ENCODE measurements at places on chromosomes 7 and 10. TPM values are rescaled to one million over a fixed set of nuclear protein-coding genes. Genes with fewer than 3 reads are reported as not detected.
A peak's percentile ranks its signal among the peaks of the same experiment; 100 is the strongest.

DNA sequence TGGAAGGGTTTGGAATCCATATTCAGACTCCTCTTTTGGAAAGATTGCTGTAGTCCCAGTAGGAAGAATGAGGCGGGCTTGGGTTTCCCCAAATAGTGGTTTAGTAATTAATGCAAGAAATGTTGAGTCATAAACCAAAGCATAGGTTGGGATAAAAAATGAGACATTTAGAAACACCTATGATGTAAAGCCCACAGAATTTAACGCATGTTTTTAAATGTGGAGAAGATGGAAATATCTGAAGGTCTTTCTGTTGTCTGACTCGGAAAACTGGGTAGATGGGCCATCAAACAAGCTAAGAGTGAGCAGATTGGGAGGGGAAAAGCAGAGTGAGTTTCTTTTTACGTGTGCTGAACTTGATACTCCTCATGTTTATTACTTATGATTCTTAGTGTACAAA lies 62.2 kb downstream of the LANCL2 start:
- DNase-seq, result no peak

GRCh38 chr10:131781791-131782190 lies 119.0 kb upstream of the PPP2R2D start:
- no peak for DNase-seq

DNA sequence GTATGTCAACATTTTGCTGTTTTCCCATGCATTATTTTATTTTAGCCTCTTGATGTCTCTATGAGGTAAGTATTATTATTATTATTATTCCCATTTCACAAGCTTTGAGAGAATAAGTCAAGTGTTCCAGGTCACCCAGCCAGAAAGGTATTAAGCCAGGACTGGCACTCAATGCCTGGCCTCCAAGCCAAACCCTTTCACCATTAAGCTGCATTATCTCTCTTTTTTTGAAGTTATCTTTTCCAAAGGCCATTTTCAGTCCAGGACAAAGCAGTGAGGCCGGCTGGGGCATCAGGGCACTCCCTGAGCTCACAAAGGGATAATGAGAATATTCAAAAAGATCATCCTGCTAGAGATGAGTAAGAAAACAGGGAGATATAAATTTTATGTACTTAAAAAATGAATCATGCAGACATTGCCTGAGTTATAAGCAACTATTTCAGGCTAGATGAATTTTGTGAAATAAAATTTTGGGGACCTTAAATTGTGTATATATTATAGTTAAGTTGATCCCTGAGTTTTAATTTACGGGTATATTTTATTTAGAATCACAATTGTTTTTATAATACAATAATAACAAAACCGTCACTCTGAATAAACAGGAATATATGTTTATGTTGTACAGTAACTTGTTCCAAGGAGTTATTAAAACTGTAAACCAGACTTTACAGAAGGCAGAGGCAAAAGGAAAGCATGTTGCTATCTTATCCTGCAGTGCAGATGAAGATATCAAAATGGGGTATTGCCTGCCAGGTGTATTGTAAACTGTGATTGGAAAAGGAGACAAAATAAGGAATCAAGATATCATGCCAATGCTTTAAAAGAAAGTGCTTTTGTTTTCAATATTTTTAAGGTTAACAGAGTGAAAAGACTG lies 51.3 kb upstream of the CAV2 start:
- no peak for DNase-seq

DNA sequence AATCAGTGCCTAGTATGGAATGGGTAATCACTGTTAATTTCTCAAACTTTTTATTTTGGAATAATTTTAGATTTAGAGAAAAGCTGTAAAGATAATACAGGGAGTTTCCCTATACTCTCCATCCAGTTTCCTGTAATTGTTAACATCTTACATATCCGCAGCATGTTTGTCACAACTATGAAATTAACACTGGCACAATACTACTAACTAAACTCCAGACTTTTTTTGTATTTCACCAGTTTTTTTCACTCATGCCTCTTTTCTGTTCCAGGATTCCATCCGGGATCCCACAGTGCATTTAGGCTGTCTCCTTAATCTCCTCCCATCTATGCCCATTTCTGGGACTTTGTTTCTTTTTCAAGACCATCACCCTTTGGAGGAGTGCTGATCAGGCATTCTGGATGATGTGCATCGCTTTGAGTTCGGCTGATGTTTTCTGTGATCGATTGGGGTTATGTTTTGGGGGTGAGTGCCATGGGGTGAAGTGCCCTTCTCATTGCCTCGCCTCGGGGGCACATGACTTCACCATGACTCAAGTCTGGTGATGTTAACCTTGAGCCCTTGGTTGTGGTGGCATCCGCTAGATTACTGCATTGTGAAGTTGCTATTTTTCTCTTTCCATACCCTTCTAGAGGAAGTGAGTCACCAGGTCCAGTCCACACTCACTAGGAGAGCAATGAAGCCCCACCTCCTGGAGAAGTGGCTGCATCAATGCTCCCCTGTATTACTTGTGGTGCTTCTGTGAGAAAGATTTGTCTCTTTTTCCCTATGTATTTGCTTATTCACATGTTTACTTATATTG lies 43.9 kb upstream of the GRB10 start:
- DNase-seq, result no peak

DNA sequence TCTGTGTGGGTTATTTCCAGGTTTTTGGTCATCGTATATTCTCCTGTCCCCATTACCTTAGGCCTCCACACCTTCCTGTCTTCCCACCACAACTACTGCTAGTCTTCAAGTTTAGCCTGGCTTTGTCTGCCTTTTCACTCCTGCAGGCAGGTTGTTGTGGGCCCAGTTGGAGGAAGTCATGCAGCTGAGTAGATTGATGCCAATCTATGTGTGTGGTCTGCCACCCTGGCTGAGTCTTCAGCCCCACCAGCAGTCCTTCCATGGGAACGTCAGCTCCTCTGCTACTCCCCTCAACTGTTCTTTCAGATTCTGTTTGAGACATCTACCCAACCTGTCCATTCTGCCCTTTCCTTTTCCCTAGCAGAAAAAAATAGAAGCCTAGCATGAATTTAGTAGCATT lies 6.3 kb downstream of the RINT1 start:
- no peak for DNase-seq

GRCh38 chr10:3532644-3533043 lies 252.4 kb downstream of the KLF6 start:
- no peak for DNase-seq

GRCh38 chr10:102779680-102780526 lies 36.2 kb downstream of the WBP1L start:
- no peak for DNase-seq

- DNase-seq, result no peak
Measured at GRCh38 chr7:92260248-92260781, 14.5 kb downstream of the ANKIB1 start.

DNA sequence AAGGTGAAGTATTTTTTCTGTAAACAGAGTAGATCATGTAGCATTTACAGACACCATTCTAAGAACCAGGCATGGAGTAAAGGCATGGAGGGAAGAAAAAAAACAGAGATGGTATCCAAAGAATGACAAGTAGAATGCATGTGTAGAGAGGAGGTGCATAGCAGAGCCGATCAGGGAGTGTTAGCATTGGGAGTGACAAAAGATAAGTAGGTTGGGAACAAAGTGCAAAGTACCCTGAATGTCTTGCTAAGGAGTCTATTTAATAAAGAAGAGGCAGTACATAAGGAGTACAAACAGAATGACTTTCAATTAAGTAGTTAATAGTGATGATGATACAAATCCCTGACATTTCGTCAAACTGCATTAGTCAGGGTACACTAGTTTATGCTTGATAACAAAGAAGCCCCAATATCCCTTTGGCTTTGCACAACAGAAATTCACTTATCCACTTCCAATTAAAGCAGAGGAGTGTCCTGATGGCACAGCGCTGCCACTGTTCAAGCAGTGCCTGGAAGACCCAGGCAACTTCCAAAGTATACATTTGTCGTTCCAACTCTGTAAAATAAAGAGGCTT lies 371.5 kb downstream of the TNS3 start:
- no peak for DNase-seq

- DNase-seq, result no peak
Measured at GRCh38 chr10:14291296-14291695, 39.4 kb downstream of the FRMD4A start.

DNA sequence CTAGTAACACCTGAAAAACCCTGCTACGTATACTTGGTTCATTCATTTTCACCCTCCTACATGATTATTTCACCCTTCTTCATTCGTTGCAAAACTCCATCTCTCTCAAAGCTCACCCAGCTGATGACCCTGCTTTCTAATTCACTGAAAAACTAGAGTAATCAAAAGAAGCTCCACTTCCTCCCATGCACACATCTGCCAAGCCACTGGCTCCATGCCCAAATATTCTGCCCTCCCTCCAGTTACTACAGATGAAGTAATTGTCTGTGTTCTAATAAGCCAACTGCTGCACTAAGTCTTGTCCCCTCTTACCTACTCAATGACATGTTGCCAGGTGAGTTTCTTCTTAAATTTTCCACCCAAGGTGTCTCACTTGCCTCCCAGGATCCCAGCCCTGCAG lies 96.9 kb upstream of the CCDC71L start:
- DNase-seq, result no peak

DNA sequence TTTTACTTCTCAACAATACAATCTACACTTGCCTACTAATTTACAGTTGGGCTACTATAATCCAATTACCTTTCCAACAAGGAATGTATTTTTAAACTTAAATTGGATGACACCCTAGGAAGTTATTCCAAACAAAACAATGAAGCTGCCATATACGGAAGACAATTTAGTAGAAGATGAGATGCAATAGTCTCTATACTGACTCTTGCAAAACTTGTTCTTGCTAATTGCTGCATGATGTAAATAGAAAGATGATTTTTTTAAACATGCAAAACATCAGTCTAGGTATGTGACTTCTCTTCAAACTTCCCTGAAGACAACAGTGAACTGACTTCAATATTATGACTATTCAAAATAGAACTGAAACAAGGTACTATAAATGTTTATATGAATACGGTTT lies 17.6 kb downstream of the NT5C3A start:
- peak; percentile 69 for DNase-seq

- DNase-seq, result no peak
Measured at GRCh38 chr7:17546592-17546991, 248.1 kb downstream of the AHR start.

DNA sequence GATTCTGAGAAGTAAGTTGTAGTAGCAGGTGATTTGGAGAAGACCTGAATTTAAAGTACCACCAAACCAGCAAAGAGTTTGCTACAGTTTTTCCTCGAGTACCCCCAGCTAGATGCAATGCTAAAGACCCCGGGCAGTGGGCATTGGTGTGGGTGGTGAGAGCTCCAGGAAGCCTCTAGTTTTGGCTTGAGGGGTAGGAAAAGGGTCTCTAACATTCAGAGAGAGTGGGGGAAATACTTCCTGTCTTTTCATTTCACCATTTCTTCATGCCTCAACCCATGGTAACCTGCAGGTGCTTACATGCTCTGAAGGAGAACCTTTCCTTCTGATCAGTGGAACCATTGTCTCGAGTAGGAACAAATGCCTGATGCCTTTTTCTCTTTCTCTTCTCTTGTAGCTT lies 352.2 kb downstream of the CALN1 start:
- no peak for DNase-seq

GRCh38 chr7:94590526-94591162 lies 65.3 kb downstream of the SGCE start:
- DNase-seq, result peak; percentile 58

- DNase-seq, result no peak
Measured at GRCh38 chr10:118564652-118565051, 30.8 kb downstream of the PRLHR start.

DNA sequence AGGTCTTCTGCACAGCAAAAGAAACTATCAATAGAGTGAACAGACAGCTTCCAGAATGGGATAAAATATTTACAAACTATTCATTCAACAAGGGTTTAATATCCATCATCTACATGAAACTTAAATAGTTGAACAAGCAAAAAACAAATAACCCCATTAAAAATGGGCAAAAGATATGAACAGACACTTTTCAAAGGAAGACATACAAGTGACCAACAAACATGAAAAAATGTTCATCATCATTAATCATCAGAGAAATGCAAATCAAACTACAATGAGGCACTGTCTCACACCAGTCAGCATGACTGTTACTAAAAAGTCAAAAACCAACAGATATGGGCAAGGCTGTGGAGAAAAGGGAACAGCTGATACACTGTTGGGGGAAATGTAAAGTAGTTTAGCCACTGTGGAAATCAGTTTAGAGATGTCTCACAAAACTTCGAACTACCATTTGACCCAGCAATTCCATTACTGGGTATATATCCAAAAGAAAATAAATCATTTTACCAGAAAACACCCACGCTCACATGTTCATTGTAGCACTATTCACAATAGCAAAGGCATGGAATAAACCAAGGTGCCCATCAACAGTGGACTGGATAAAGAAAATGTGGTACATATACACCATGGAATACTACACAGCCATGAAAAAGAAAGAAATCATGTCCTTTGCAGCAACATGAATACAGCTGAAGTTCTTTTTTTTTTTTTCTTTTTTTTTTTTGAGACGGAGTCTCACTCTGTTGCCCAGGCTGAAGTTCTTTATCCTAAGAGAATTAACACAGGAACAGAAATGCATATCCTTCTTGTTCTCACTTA lies 172.6 kb downstream of the KLF6 start:
- DNase-seq, result no peak

DNA sequence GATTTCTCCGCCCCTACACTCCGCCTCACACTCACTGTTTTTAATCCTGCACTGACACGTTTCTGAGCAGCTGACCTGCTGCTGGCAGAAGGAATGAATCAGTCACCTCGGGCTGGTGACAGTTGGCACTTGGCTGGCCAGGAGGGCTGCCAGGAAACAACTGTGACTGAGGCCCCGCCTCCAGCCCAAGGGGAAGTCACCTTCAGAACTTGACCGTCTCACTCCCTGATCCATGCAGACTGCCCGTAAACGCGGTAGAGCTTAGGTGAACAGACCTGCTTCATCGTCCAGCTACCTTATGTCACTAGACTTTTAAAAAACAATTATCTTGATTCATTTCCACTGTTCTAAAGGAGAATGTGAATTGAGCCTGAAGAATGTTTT lies 107.5 kb downstream of the DOCK1 start:
- no peak for DNase-seq

- DNase-seq, result peak; percentile 40
Measured at GRCh38 chr7:151239837-151240459, 7.7 kb downstream of the CHPF2 start.

- DNase-seq, result no peak
Measured at GRCh38 chr10:122112021-122112616, 123.2 kb downstream of the TACC2 start.

DNA sequence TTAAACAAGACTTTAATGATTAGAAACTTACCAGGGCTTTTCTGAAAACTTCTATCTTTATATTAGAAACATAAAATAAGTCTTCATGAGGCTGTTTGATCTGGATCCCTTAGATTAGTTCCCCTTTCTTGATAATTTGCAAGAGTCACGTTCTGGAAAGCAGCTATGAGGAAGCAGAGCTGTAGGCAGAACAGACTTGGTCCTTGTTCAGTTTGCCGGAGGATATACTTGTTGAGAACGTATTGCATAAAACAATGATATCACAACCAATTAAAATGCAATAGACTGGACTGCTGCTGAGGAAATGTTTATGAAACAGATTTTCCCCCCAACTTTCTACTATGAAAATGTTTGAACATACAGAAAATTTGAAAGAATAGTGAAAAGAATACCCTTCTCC lies 2.8 kb downstream of the SAMD9L start:
- peak; percentile 83 for DNase-seq

- no peak for DNase-seq
Measured at GRCh38 chr10:80201608-80202141, 3.7 kb downstream of the ANXA11 start.

NODAL gene
- total RNA-seq, result not detected

A1CF gene
- total RNA-seq, result not detected

ZCCHC24 gene
- 0.61 TPM for total RNA-seq

SLC13A1 gene
- not detected for total RNA-seq

ACSM6 gene
- total RNA-seq, result not detected

BTBD16 gene
- not detected for total RNA-seq

TWIST1 gene
- total RNA-seq, result not detected

KCND2 gene
- not detected for total RNA-seq

LCOR gene
- total RNA-seq, result 24.3 TPM
